ENCODE measurements at places on chromosomes 1 and 21.

DNA sequence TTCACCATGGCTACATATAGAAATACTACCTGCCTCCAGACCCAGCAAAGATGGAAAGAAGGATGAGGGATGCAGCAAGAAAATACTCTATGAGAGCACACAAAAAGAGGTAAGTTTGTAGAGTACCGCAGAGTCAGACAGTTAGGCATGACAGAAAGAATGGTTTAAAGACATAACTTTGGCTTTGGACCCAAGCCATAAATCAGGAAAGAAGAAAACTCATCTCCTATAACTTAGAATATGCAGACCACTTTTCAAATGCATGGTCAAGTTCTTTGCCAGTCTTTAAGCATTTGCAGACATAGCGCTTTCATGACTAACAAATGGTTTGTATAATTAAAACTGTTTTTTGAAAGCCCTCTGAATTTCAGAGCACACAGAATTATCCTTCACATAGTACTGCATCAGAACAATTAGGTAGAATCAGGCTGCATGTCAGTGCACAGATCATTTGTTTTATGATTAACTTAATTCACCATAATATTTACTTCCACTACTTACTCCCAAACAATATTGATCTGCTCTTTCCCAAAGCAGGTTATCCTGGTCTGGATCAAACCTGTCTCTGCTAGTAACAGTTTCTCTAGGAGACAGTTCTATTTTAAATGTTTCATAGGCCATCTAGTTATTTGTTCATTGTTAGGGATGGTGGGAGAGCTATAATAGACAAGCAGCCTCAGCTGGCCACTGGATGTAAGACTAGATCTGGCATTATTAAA, 280.7 kb upstream of the NR5A2 start:
- no peak for DNase-seq

GRCh38 chr21:45938453-45938755, 43.2 kb upstream of the COL6A1 start:
- DNase-seq, result no peak

- DNase-seq, result no peak
Measured at GRCh38 chr1:67750691-67751054, 65.7 kb downstream of the GADD45A start.

DNA sequence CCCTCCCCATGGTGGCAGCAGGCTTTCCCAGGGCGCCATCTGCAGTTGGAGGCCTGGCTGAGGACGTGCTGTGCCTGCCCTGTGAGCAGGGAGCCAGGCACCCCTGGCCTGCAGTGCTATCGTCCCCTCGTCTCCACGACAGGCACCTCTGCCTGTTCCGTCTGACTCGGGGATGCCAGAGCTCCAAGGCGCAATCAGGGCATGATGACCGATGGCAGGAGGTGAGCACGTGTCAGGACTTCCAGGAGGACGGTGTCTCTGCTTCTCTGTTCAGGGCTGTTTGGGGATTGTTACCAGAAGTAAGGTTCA, 125.2 kb downstream of the PCBP3 start:
- DNase-seq, result no peak

- no peak for DNase-seq
Measured at GRCh38 chr1:167697667-167698141, 24.1 kb upstream of the MPZL1 start.

Data from astrocyte of the hippocampus (primary cell).